Caco-2 (cell line): ENCODE measurements at places on chromosomes 6 and 20. TPM values are rescaled to one million over a fixed set of nuclear protein-coding genes. Genes with fewer than 3 reads are reported as not detected.

- no peak for DNase-seq
These were observed 405.7 kb downstream of the KIF16B start for GRCh38 chr20:16167423-16168130.

DNA sequence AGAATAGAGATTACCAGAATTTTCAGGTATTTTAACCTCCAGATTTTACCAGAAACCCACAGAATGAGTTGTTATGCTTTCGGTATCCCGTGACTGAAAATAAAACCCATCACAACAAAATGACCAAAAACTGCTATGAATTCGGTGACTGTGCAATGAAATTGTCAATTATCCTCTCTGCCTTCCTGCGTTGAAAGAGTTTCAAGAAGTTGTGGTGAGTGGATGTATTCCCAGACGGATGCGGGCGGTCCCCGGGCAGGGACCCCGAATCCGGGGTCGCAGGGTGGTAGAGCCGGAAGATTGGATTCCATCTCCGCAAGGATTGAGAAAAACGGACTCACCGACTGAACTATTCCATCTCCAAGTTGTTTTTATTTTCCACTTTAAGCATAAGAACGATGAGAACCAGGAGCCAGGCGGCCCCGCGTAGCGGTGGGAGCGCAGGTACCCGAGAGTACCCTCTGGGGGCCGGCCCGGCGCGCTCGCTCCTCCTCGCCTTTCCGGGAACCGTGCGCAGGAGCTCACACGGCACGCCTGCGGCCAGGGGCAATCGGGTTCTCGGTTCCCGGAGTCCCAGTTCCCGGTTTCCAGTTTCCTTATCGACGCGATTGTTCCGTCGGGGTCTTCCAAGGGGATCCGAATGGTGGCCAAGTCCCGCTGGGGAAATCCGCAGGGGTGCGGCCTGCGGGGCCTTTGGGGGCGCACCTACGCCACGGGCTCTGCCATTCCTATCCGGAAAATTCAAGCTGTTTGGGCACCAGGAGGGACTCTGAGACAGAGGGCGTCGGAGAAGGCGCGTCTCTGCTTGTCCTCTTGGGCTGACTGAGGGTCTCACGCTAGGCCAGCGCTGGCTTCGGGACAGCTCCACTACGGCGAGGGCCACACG lies 104.9 kb upstream of the PRDM1 start:
- DNase-seq = no peak

The TRIM10 gene
- total RNA-seq = 0.95 and 1.4 TPM in 2 replicates

- DNase-seq = no peak
These were observed 34.2 kb downstream of the CEP162 start for GRCh38 chr6:84193114-84193708.

The ASIP gene
- not detected in 2 replicates for total RNA-seq

The FLOT1 gene
- total RNA-seq = 101 and 113 TPM in 2 replicates

The GRM1 gene
- total RNA-seq = not detected in 2 replicates

DNA sequence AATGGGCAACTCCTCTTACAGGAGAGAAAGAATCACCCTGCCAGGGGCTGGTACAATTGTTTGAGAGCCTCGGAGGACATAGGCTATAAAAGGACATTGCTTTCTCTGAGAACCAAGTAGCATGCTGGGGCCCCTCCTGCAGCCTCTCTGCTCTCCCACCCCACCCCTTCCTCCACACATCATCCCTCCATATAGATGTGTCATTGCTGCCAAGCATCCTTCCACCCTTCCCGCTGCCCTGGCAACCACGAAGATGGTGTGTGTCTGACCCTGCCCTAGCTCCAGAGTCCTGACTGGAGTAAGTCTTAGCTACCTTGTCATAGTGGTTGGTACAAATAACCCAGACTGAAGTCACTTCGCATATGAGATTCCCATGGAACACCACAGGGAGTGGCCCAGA lies 129.7 kb downstream of the SNX5 start:
- DNase-seq = no peak

- no peak for DNase-seq
These were observed 6.8 kb downstream of the SNAP91 start for GRCh38 chr6:83702077-83702476.
